ENCODE measurements at places on chromosomes 6 and 20. TPM values are rescaled to one million over a fixed set of nuclear protein-coding genes. Genes with fewer than 3 reads are reported as not detected.

C20orf202 gene
- under 0.01 TPM for total RNA-seq

RIMS4 gene
- total RNA-seq: 0.17 TPM

OOEP gene
- total RNA-seq: not detected

TRIM10 gene
- total RNA-seq: not detected

COL12A1 gene
- total RNA-seq: 506 TPM

ABRACL gene
- total RNA-seq: 28.9 TPM

HLA-DMB gene
- 0.50 TPM for total RNA-seq

ERVFRD-1 gene
- total RNA-seq: not detected

MTCH1 gene
- total RNA-seq: 260 TPM

CDK19 gene
- total RNA-seq: 10.1 TPM

MED20 gene
- 31.4 TPM for total RNA-seq

MAN1A1 gene
- total RNA-seq: 123 TPM

PLAGL1 gene
- total RNA-seq: 21.7 TPM

RAMACL gene
- total RNA-seq: 2.5 TPM

FYN gene
- 45.2 TPM for total RNA-seq

BTNL2 gene
- not detected for total RNA-seq

BPIFB4 gene
- total RNA-seq: not detected

ABT1 gene
- 11.8 TPM for total RNA-seq

MCCD1 gene
- total RNA-seq: not detected
